MM.1S (cell line): ENCODE measurements at places on chromosomes 2 and 18.

GRCh38 chr18:69664399-69664798 lies 263.7 kb downstream of the DOK6 start:
- H3K4me3 ChIP-seq: no peak overlapping the region
- no peak overlapping the region for H3K27ac ChIP-seq

DNA sequence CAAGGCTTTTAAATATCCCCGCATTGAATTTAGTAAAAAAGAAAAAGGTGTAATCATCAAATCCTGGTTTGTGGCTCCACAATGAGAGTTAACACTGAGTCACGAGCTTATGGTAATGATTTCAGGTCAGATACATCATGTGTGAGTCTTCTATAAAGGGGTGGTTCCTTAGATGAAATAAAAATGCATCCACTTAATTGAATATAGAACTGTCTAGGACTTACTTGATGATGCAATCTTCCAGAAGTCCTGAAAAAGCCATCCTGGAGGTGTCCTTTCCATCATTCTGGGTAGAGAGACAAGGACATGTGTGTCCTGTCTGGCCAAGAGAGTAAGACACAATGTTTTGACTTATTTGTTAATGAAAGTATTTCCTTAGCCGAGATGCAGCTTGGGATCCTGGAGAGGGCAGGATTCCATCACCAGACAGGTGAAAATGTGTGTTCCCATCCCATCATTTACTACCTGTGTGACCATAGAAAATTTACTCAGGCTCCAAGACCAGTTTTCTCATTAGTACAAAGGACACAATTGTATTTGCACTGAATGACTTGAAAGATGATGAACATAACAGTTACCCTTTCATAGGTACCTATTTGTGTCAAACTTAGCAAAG lies 1539.8 kb upstream of the PIK3C3 start:
- DNase-seq: no peak
- H3K36me3 ChIP-seq: no peaks in the 10 kb centered on the region
- H3K27ac ChIP-seq: no peak overlapping the region
- H3K4me1 ChIP-seq: no peaks in the 10 kb centered on the region
- no peak overlapping the region for H3K4me3 ChIP-seq

DNA sequence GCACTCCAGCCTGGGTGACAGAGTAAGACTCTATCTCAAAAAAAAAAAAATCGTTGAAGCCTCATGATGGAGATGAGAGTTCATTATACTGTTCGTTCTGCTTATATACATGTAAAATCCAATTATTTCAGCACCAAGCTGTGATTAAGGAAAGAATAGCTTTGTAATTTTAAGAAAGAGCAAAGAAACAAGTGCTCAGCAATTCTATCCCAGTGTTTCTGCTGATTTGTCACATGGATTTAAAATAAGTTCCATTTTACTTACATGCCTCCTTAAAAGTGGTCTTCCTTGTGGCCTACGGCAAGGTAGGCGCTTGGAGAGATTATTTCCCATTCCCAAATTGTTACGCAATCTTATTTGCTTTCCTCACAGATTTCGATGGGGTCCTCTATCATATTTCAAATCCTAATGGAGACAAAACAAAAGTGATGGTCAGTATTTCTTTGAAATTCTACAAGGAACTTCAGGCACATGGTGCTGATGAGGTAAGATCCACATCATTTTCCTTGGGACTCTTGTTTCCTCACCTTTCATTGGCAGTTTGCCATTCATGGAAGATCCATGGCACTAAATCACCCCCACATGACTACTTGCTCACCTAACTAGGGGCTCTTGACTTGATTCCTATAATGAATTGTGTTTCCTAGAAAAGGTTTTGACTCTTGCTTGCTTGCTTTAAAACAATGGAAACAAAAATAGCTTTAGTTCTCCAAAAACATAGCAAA lies 11.5 kb downstream of the ARPC2 start:
- no peak for DNase-seq
- H3K4me1 ChIP-seq: peaks cover 67% of the 10 kb centered on the region
- H3K36me3 ChIP-seq: peaks cover 8% of the 10 kb centered on the region
- H3K27me3 ChIP-seq: no peaks in the 10 kb centered on the region

DNA sequence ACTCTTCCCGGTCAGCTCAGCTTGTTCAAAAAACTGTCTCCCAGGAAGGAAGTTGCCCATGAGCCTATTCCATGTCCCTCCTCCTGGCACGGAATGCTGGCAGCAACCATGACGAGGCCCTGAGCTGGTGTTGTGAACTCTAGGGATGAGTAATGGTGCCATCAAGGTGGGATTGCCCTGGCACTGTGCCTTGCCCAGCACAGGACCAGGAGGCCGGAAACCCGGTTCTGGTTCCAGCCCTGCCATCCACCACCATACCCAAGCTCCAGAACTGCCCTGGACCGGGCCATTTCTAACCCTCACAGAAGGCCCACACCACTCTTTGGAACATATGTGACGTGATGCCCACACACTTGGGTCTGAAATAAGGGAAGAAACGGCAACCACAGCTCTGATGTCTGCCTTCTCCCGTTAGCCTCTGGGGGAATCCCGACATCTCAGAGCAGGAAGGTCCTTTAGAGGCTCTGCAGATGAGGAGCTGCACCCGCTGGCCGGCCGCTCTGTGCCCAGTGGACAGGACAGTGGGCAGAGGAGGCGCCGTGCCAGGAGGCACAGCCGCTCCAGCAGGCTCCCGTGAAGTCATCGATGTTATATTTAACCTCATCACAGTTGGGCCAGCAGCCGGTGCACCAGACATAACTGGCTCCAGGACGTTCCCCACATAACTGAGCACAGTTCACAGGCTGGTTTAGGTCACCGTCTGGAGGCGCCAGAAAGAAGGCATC lies 462.1 kb upstream of the ID2 start:
- H3K36me3 ChIP-seq: no peaks in the 10 kb centered on the region
- H3K27me3 ChIP-seq: no peaks in the 10 kb centered on the region

GRCh38 chr2:7730449-7730848 lies 813.2 kb downstream of the RNF144A start:
- H3K27ac ChIP-seq: peak overlapping the region; percentile 29; the same call in 1 of the 2 replicates
- no peaks in the 10 kb centered on the region for H3K27me3 ChIP-seq
- H3K36me3 ChIP-seq: no peaks in the 10 kb centered on the region

- H3K36me3 ChIP-seq: no peaks in the 10 kb centered on the region
- no peaks in the 10 kb centered on the region for H3K27me3 ChIP-seq
- no peak for DNase-seq
These were observed 78.1 kb downstream of the RTTN start for GRCh38 chr18:70127359-70127758.

DNA sequence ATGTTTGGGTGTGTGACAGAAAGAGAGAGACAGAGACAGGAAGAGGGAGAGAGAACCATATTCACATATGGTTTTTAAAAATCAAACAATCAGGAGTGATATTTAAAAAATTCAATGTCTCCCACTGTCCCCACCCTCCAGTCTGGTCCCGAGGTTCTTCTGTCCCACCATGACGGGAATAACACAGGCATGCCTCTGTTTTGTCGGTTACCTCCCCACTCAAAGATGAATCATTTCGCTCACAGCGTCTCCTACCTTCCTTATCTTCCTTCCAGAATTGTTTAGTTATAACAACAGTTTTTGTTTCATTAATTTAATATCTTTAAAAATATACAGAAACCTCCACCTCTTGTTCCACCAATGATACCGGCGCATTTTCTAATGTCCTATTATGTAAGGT lies 113.0 kb downstream of the KCNF1 start:
- DNase-seq: no peak
- H3K4me1 ChIP-seq: no peaks in the 10 kb centered on the region
- no peak overlapping the region for H3K4me3 ChIP-seq
- no peak overlapping the region for H3K27ac ChIP-seq
